ENCODE measurements at places on chromosomes 16 and 17.

GRCh38 chr16:60816461-60816860 is 1219.8 kb downstream of the CDH8 start:
- no peak for DNase-seq

DNA sequence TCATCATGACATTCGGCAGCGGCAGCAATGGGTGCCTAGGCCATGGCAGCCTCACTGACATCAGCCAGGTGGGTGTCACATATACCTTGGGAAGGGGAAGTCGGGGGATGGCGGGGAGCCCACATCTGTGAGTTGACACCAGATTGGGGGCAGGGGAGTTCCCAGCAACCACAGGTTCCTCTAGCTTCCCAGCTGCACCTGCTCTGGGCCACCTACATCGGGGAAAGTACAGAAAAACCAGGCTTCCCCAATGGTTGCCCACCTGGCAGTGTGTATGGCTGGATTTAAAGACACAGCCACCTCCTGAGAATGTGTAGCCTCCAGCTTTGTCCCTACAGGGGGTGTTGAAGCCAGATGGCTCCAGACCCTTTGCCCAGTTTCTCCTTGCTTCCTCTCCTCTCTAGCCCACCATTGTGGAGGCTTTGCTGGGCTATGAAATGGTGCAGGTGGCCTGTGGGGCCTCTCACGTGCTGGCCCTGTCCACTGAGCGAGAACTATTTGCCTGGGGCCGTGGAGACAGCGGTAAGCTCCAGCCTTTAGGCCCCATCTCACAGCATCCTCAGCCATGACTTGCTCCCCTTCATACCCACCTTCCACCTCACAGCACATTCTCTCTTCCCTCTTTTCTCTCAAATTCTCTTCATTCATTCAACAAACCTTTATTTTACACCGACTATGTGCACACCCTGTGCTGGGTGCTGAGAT is 5.0 kb upstream of the TRAF4 start:
- no peak for DNase-seq

DNA sequence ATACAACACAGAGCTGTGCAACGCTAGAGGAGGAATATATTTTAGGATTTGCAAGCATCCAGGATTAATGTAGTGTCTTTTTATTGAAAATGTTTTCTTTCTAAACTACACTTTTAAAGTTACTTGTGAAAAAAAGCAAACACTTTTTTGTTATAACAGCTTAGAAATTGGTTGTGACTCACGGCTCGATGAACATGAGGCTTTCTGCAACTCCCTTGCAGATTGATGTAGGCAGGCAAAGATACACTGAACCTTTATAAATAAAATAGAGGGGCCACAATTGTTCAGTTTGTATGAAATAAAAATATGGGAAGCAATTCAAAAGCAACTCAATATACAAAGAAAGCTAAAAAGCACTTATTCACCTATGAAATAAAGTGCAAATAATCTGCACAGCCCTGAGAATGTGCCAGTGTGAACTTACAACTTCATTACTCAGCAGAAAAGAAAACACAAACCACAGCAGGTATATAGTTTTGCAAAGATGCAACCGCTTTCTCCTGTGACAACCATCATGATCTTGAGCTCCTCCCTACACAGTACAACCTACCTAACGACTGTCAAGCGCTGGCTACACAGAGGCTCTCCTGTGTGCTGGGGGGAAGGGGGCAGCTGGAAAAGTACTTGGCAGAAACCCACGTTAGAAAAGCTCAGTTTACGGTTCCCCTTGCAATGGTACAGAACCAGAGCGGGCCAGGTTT is 948 bp downstream of the LUC7L start:
- peak; percentile 13 for DNase-seq

DNA sequence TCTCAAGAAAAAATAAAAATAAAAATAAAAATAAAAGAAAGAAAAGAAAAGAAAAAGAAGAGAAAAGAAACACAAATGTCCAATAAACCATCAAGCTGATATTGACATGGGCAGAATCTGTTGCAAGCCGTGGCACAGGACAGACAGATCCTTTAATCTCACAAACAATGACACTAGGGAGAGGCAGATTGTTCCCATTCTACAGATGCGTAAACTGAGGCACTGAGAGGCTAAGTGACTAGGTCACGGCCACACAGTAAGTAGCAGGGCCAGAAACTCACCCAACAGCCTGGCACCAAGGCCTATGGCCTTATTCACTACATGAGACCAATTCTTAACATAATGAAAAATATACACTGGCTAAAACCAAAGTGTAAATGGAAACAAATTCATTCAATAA is 28.3 kb upstream of the ZFP90 start:
- no peak for DNase-seq

- peak; percentile 24 for DNase-seq
These were observed 72.8 kb upstream of the TOB1 start for GRCh38 chr17:50938821-50939541.

DNA sequence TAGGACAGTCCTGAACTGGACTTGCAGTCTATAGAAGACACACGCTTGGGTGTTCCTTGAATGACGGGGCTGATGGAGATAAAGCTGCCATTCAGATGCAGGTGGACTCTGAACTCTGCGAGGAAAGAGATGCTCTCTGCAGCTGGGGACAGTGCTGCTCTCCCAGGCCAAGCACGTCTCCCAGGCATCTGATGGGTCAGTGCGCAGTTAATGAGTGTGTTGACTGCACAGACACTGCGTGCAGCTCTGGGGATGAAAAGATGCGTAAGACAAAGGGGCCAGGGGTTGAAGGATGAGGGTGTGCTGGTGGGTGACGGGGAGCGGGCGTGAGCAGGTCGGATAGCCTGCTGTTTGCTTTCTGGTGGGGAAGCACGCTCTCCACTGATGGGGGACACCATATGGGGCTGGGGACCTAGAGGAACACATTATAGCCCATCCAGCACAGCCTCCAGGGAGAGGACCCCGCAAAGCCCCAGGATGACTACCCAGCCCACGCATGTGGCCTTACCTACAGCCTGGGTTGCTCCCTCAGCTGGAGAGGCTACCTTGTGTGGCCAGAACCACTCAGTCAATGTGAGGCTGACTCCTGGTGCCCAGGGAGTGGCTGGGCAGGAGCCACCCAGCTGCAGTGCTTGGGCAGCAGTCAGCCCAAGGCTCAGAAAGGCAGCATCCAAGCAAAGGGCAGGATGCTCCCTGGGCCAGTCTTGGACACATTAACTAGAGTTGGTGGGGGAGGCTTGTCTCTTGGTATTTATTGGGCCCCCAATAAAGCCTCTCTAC is 246.3 kb downstream of the RBFOX3 start:
- DNase-seq = no peak

- no peak for DNase-seq
These were observed 23.2 kb downstream of the PIEZO1 start for GRCh38 chr16:88761830-88762229.

- no peak for DNase-seq
These were observed 47.9 kb downstream of the LYRM1 start for GRCh38 chr16:20948444-20948843.

- no peak for DNase-seq
These were observed 1.0 kb downstream of the SLC16A6 start for GRCh38 chr17:68289936-68290267.

GRCh38 chr16:50448522-50448921 is 79.7 kb upstream of the BRD7 start:
- DNase-seq = no peak

DNA sequence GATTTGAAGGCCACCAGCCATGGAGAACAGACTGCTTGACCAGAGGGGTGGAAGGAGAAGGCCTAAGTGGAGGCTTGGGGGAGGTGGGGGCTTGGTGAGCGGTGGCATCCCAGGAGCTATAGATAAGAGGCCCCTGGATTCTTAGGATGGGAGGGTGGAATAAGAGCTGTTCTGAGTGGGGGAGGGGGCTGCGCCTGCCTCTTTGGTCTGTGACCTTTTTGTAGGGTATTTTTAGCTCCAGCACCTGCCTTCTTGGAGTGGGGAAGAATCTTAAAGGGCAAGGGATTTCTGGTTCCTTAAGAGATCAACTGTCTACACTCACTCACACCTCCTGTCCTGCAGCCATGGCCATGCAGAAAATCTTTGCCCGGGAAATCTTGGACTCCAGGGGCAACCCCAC is 567 bp downstream of the ENO3 start:
- no peak for DNase-seq

DNA sequence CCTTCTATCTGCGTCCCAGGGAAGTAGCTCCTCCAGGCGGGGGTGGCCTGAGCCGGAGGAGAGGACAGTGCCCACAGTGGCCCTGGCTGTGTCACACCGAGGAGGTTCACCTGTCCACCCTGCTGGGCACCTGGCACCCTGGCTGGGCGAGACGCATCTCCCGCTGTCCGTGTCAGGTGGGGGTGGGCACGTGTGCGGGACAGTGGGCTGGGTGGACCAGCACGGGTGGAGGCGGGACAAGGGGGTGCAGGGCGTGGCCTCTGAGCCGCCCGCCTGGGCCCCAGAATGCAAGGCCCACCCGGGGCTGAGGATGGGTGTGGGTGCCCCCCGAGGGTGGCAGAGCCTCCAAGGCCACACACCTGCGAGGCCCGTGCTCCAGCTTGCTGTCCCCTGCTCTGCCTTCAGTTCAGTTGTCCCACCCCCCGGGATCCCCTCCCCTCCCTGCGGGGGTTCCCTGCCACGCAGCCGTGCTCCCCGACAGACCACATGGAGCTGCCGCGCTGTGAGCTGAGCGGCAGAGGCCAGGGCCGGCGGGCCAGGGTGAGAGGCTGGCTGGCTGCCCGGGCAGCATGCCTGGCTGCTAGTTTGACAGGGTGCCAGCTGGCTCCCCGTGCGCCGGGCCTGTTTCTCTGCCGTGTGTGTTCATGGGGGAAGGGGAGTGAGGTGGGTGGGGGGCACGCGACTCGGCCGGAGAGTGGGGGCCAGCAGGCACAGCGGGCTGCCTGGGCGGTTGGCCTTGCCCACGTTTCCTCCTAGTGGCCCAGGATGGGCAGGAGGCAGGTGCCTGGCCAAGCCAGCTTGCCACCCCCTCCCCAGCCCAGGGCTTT is 33.9 kb downstream of the BAHCC1 start:
- DNase-seq = peak; percentile 64

- no peak for DNase-seq
These were observed 34.1 kb downstream of the EEF2K start for GRCh38 chr16:22240023-22240710.

DNA sequence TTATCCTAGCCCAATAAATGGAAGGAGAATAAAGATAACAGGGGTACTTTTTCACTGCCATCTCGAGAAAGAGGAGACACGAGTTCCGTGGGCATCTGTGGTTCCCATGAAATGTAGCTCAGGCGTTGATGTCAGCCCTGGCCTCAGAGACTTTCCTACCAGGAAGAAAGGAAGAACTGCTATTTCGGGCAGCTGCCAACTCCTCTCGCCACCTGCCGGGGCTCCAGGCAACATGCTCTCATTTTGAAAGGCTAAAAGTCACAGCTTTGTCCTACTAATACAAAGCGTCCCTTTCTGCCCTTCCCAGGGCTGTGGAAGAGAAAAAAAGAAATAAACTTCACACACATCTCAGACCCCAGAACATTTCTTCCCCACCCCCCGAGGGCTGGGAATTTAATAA is 65.8 kb downstream of the DHRS7C start:
- DNase-seq = peak; percentile 39

- DNase-seq = no peak
These were observed 39.9 kb downstream of the SNX29 start for GRCh38 chr16:12016291-12016947.

GRCh38 chr17:1766382-1767135 is 4.7 kb downstream of the SERPINF1 start:
- DNase-seq = no peak

GRCh38 chr16:85733155-85733838 is 17.6 kb downstream of the C16orf74 start:
- DNase-seq = no peak

GRCh38 chr16:11323551-11324336 is 21.5 kb upstream of the RMI2 start:
- DNase-seq = no peak

GRCh38 chr16:89246903-89247733 is 29.6 kb downstream of the ZNF778 start:
- DNase-seq = peak; percentile 72

DNA sequence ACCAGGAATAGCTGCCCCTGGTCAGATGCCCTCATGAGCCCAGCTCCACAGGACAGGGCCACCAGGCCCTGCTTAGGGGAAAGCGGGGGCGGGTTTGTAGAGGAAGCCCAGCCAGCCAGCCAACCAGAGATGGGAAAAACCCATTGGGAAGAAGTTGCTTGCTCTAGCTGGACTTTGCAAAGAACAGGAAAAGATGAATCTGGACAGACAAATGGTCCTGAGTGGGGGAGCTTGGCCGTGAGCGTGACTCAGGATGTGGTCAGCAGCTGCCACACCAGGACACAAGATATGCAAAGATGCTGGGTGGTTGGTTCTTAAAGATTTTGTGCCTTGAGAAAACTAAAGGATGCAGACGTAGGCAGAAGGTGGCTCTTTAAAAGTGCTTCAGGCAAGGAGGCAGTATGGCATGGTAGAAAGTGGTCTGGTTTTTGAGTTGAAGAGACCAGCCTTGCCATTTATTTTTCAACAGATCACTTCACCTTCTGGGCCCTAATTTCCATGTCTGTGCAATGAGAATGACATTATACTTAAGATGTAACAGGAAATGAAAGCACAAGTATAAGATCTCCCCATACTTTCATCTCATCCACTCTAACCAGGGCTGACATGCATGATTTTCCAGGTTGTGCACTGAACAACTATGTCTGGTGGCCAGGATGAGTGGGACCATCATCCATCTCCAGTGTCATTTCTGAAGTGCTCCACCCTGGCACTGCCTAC is 27.8 kb upstream of the HEATR6 start:
- DNase-seq = peak; percentile 83

DNA sequence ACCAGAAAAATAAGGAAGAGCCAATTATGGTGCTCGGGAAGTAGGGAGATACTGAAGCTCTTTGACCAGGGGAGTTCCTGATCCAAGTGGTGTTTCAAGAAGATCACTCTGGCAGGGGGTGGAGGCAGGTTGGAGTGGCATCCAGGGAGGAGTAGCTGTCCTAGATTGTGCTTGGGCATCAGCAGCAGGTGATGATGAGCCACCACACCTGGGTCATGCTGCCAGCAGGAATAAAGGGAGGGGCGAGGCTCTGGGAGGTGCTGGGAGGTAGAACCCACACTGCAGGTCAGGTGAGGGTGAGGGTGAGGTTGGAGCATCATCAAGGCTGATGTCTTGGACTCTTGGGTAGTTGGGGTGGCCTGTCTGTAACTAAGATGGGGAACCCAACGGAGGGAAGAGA is 35.4 kb upstream of the ADGRG1 start:
- no peak for DNase-seq

- peak; percentile 42 for DNase-seq
These were observed 1.5 kb upstream of the NPTX1 start for GRCh38 chr17:80477647-80478478.

DNA sequence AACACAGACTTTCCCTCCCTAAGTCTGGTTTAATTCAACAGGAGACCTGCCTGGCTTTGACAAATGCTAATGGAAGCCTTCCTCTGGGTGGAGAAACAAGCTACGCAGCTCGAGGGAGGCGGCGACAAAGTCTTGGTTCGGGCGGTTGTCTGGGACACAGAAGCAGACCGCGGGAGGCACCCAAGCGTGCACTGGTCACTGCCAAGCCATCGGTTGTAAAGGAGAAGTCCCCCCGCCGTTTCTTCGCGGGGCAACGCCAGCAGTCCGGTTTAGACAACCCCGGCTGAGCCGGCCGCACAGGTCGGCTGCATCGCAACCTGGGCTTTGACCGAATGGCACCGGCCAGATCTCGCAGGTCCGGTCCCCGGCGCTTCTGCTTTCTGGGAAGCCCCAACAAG is 586 bp downstream of the GLYR1 start:
- DNase-seq = peak; percentile 63

- DNase-seq = no peak
These were observed 67.9 kb downstream of the BCAS3 start for GRCh38 chr17:60745544-60745943.

GRCh38 chr17:48791128-48792032 is 25.6 kb downstream of the TTLL6 start:
- peak; percentile 84 for DNase-seq

GRCh38 chr17:75125984-75126383 is 5.6 kb downstream of the NT5C start:
- no peak for DNase-seq
